Cortex of kidney (tissue), 1 donor: ENCODE measurements at places on chromosomes 7 and 10.

DNA sequence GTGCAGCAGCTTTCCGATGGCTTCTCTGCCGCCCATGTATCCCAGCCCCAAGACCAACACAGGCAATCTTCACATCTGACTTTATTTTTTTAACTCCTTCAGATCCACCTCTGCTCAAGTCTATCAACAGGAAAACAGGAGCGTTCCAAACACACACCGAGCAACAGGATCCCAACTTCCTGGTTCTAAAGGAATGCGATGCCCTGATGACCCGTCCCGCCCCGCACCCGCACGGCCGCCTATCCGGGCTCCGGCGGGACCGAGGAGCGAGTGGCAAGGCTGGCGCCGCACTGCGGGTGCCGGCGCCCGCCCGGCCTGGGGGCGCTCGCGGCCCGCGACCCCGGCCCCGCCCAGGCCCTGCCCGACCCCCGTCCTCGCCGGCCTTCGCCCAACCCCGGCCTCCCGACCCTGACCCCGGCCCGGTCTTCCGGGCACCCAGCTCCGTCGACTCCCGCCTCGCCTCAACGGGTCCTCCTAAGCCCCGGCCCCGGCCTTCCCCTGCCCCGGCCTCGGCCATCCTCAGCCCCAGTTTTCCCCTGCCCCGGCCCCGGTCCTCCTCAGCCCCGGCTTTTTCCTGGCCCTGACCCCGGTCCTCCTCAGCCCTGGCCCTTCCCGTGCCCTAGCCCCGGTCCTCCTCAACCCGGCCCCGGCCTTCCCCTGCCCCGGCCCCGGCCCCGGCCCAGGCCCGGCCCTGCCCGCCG, 730 bp downstream of the LARP4B start:
- DNase-seq: no peak

GRCh38 chr10:72695496-72695895, 3.6 kb downstream of the MCU start:
- no peak for DNase-seq

GRCh38 chr10:23367896-23368595, 23.4 kb upstream of the C10orf67 start:
- DNase-seq: no peak

DNA sequence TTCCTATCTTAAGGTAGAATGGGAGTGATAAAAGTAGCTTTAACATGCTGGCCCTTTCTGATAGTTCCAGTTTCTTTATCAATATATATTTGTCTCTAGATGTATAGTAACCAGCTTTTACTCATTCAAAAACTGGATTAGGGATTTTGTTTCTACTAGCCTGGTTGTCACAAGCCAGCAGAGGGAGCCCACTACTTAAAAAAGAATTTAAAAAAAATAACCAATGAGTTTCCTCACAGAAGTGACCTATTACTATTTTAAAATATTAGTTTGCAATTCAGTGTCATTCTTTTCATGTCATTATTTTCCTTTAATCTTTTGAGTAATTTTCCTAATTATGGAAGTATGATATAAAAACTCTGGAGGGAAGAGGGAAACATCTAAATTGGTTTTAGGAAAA, 142.1 kb downstream of the PHTF2 start:
- no peak for DNase-seq

GRCh38 chr7:99272476-99273045, at the start of gene MYH16:
MYH16 (plus strand) TSS chr7:99272839.
- DNase-seq: no peak

DNA sequence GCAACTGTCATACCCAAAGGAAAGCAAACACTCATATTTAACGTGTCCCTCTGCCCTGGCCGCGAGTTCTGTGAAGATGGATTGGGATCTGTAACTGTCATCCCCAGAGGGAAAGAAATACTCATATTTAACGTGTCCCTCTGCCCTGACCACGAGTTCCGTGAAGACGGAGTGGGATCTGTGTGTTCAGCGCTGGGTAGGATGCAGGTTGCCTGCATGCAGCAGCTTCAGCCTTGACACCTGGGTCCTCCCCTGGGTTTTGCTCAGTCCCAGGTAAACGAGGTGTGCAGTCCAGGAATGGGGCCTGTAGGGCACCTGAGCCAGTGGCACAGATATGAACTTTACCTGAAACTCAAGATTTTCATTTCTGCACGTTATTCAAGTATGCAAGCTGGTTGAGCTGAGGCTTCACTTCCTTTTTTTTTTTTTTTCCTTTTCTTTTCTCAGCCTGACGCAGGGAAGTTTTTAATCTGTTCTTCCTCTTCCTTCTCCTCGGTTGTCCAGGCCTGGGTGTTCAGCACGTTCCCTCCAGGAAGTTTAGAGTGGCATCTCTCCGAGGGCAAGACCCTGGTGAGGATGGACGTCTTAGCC, 159.0 kb upstream of the SHH start:
- no peak for DNase-seq

GRCh38 chr7:36191292-36191920, 38.4 kb downstream of the EEPD1 start:
- DNase-seq: no peak

GRCh38 chr7:47432671-47433563, 149.0 kb downstream of the TNS3 start:
- no peak for DNase-seq

DNA sequence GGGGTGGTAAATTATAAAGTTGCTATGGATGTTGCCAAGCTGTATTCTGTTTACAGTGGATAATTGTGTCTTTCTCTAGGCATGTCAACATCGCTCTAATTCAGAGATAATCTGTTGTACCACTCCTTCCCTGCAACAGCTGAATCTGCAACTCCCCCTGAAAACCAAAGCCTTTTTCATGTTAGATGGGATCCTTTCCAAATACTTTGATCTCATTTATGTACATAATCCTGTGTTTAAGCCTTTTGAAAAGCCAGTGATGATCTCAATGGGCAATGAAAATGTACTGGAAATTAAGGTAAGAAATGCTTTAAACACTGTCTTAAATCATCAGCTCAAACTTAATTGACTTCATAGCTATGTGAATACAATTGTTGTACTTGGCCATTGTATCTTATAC, 91.0 kb downstream of the MET start:
- no peak for DNase-seq

GRCh38 chr10:48800007-48800675, 115.5 kb downstream of the WDFY4 start:
- no peak for DNase-seq

GRCh38 chr10:66834802-66835201, 91.0 kb upstream of the LRRTM3 start:
- DNase-seq: no peak

DNA sequence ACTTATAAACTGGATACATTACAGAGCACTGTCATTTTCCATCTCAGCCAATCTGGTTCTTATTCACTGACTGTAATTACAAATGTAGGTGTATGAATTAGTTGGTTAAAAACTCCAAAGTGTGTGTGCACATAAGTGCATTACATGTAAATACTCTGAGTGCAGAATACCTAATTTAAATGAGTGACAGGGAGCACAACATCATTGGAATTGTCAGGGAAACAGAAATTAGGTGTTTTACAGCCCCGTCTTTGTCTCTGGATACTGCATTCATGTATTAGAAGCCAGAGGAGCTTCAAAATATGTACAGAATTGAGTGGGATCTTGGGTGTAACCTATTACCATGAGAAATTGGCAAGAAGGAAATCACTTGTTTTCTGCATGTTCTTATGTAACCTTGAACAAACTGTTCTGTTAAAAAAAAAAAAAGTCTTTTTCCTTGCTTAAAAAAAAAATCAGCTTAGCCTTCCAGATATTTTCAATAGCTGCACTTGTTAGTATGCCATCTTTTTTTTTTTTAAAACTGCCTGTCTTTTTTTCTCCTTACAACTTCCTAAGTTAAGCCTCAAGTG, 31.1 kb downstream of the CELF2 start:
- DNase-seq: no peak
